ENCODE measurements at places on chromosomes 3 and 15.

- DNase-seq = no peak
These were observed 3.3 kb downstream of the LIPH start for GRCh38 chr3:185549122-185549521.

DNA sequence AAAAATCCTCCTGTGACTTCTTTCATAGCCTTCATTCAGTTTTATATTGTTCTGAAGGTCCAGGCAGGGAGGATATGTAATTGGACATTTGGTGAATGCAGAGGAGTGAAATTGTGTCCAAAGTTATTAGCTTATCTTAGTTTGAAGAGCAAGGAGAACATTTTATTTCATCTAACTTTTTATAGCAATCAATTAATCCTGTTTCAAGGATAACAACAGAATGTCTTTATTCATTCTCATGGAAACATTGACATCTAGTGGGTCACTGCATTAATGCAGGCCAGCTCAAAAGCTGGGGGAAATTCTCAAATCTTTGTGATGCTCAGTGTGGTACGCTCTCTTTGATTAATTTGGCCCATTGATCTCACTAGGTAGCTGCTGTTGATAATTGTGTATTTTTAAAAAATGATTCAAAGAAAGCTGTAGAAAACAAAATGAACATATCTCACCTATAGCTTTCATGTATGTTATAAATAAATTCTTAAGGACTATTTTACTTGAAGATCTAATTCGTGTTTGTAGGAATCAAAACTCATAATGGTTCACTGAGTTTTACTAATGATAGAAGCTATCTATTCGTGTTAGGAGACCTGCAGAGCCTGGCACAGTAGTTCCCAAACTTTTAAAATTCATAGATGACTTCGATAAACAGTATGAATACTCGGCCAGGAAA, 150.8 kb upstream of the KCNMB2 start:
- DNase-seq = peak; percentile 5

- no peak for DNase-seq
These were observed 7.7 kb upstream of the GOLGB1 start for GRCh38 chr3:121757087-121757811.

- DNase-seq = no peak
These were observed 22.1 kb downstream of the ST8SIA2 start for GRCh38 chr15:92415639-92416297.

GRCh38 chr3:115498421-115498820, 124.9 kb upstream of the GAP43 start:
- no peak for DNase-seq

GRCh38 chr3:100316641-100317069, 17.9 kb upstream of the NIT2 start:
- DNase-seq = peak; percentile 27

DNA sequence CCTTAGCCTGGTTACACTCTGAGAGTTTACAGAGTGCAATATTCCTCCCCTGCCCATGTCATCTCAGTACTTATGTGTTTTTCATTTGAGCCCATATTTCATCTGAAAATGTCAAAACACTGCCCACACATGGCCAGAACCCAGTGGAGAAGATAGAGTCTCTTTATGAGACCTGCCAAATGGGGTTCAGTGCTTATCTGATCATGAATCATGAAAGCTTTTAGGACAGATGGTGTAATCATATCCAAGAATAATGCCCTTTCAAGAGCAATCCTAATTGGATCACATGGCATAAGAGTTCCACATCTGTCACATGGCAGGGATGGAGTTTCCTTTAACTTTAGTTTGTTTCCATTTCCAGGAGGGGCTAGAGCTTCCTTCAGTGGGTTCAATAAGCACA, 77.2 kb upstream of the AGBL1 start:
- no peak for DNase-seq

DNA sequence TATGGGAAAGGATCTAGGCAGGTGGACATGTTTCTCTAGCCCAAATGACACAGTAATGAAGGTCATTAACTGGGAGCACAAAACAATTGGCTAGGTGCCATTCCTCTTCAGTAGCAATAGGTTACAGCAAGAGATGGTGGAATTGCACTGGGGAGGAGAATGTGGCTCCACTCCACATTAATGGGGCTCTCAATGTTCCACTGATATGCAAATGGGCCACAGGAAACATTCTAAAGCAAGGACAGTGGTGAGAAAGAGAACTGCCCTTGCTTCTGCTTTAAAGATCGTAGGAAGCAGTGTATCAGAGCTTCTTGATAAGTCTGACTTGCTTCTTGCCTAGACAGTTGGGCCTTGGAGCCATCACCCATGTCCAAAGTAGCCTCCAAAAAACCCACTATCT, 271.4 kb upstream of the PPP2R3A start:
- no peak for DNase-seq

DNA sequence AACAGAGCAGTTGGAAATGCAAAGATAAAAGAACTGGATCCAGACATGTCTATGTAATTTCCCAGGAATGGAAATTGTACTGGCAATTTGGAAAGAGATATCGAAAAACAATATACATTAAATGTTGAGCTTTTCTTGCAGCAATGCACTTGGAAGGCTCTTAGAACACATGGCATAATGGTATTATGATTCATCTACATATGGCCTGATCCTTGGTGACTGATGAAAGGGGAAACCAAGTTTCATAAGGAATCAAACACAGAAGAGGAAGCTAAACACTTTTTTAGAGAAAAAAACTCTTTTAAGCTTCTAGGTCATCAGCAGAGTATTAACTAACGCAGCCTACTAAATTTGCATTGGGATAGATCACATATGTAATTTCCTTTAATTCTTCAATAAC, 12.4 kb upstream of the GREM1 start:
- DNase-seq = no peak

- DNase-seq = no peak
These were observed 33.9 kb downstream of the RNU5B-1 start for GRCh38 chr15:65338366-65338765.

DNA sequence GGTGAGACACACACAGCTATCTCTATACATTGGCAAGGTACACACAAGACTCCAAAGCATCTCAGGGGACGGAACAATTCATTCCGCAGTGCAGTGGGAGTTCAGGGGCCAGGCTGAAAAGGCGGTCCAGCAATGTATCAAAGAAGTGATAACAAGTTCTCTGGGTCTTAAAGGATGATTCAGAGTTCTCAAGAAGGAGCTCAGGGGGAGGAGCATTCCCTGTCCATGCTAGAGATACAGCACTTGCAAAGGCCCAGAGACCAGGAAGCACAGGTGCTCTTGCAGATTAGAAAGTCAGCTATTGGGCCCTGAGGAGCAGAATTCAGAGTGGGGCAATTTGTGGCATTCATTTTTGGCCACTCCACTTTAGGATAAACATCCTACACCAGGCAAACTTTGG, 34.9 kb downstream of the MECOM start:
- no peak for DNase-seq

DNA sequence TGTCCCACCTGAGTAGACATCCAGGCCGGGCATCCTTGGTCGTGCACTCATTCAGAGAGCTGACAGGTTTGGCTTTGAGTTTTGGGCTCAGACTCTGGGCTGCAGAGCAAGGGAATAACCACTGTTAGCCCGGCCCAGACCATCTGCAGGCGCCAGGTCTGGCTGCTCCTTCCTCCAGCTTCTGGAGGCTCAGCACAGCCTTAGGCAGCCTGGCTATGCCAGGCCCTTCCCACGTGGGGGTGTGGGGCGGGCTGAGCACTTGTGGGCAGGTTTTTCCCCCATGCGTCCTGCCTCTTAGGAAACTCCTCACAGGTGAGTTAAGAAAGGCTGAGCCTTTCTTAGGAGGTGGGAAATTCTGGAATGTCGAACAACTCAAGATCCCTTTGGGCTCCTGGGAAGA, 11.2 kb downstream of the PLA2G4B start:
- no peak for DNase-seq

DNA sequence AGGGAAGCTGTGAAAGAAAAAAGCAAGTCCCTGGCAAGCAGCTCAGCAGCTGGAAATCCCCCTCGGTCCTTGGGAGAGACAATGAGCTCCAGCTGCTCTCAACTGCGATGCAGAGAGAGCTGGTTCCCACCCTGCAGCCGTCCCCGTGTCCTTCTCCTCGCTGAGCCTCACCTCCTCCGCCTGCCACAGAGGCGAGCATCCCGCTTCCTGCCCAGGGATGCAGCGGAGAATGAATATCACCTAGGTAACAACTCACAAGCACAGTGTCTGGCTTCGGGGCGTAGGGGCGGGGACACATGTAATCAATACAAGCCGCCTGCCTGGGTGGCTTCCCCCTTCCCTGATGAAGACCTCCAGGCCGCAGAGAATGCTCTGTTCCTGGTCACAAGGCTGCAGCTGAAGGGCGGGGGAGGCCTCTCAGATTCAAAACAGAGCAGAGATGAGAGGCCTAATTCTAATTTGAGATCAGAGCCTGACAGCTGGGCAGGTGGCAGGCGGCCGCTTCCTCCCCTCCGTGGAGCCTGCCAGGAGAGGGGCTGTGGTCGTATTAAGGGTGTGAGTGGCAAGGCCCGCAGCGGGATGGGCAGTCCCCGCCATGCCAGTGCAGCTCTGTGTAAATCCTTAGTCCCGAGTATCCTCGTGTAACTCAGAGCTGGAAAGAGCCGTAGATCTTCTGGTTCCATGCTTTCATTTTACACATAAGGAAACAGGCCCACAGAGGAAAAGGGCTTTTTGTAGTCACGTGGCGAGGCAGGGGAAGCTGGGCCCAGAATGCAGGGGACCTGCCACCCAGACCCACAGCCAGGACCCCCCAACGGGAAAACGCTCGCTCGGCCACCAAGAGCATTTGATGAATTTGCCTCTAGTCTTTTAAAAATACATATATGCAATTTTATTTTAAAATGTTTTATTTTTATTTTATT, 24.3 kb downstream of the ZDHHC19 start:
- DNase-seq = no peak

- DNase-seq = no peak
These were observed 43.4 kb upstream of the TPM1 start for GRCh38 chr15:62999178-62999577.

- DNase-seq = no peak
These were observed 151.2 kb downstream of the SERPINI1 start for GRCh38 chr3:167886690-167887089.

DNA sequence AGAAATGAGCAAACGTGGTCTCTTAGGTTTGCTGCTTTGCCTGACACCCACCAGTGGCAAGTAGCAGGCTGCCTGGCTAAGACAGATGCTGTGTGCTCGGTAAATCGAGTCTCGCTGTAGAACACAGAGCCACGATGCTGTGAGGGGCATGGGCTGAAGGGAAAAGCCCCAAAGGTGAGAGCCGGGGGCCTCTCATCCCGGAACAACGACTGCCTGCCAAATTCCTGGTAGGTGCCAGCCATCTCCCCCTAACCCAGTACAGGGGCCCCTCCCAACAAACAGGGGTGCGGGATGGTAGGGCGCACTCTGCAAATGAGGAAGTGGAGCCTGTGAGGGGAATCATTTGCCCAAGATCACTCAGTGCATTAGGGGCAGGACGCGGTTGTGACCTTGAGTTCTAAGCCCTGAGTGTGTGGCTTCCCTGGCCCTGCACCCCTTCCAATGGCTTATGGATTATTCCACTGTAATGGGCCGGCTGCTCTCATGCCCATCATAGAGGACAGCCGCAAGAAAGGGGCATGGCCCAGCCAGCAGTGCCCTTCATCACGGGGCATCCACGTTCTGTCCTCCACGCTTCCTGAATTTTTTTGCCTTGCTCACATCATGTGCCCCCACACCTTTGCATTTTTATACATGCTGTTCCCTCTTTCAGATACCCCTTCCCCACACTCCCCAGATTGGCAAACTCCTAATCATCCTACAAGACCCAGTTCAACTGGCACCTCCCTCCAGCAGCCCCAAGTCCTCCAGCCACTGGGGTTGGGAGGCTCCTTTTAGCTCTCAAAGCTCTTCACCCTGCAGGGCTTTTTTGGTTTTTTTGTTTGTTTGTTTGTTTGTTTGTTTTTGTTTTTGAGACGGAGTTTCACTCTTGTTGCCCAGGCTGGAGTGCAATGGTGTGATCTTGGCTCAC, 125.4 kb downstream of the NUP210 start:
- no peak for DNase-seq

GRCh38 chr3:25418596-25418995, 9.5 kb upstream of the RARB start:
- DNase-seq = no peak

- DNase-seq = no peak
These were observed 13.9 kb upstream of the PRICKLE2 start for GRCh38 chr3:64238971-64239667.

GRCh38 chr3:95456835-95457234, 1357.6 kb upstream of the EPHA6 start:
- no peak for DNase-seq

DNA sequence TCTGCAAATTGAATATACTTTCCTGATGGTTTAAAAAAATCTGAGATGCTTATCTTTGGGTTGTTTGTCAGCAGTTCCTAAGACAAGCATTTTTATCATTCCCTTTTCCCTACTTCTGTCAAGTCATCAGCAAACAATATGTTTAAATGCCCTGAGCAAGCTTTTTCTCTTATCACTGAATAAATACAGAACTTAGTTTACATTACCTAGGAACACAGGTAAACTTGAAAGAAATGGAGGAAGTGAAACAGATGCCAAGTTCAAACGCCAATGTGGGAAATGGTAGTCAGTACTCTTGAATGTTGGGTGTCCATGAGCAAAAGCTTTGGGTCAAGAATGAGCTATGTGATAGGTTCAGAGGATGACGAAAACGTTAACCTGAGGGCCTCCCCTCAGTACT, 17.2 kb upstream of the TCAIM start:
- DNase-seq = no peak

- DNase-seq = no peak
These were observed 166.6 kb downstream of the TPRG1 start for GRCh38 chr3:189338366-189338765.

DNA sequence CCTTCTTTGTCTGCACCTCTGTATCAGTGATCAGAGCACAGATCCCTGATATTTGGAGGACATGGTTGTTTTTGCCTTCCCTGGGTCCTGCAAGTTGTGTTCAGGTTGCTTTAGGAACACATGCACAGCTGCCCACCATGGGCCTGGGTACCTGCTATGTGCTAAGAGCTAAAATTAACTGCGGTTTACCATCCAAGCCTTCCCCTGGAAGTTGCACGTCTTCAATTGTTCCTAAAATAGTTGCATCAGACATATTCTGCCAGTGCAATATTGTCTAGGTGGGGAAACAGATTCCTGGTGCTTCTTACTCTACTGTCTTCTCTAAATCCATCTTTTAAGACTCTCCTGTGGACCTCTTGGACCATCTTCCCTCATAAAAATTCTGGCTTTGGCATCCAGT, 80.9 kb downstream of the PDE8A start:
- no peak for DNase-seq

DNA sequence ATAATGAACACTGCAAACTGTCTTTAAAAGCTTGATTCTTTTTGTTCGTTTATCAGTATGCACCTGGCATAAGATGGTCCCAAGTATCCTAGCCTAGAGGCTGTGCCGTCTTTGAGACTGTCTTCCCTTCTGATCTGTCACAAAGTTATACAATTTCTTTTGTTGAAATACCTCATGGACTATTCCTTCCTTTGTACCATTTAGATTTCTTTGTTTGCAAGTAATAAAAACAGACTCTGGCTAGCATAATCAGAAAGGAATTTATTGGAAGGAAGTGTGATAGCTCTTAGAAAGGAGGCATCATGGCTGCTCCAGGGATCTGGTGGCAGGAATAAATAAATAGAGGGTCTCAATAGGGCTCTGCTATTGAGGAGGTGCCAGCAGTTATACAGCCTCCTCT, 280.4 kb downstream of the SLC9A9 start:
- DNase-seq = no peak
